ENCODE measurements at places on chromosomes 13 and 19.

DNA sequence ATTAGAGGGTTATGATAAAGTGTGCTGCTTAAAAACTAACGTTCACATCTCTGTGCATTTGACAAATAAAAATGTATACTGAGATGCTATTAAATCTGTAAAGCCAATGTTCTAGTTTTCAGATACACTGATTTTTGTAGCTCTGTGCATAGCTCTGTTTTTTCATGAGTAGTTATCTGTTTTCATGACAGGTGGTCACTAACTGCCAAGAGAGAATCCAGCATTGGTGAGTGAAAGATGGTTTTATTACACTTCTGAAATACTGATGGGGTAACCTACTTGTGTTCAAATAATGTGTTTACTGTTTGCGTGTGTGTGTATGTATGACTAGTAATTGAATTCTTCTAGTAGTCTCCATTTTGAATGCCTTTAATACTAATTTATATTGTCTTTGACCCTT, 29.0 kb downstream of the URI1 start:
- no peak for DNase-seq

- no peak for DNase-seq
Observed at GRCh38 chr19:16078759-16079707, 2.7 kb downstream of the TPM4 start.

GRCh38 chr13:33997574-33997973, 179.6 kb downstream of the RFC3 start:
- no peak for DNase-seq

GRCh38 chr13:106628936-106629659, 61.2 kb upstream of the ARGLU1 start:
- DNase-seq: no peak

GRCh38 chr19:43872547-43873336, 45.6 kb downstream of the ZNF283 start:
- no peak for DNase-seq

DNA sequence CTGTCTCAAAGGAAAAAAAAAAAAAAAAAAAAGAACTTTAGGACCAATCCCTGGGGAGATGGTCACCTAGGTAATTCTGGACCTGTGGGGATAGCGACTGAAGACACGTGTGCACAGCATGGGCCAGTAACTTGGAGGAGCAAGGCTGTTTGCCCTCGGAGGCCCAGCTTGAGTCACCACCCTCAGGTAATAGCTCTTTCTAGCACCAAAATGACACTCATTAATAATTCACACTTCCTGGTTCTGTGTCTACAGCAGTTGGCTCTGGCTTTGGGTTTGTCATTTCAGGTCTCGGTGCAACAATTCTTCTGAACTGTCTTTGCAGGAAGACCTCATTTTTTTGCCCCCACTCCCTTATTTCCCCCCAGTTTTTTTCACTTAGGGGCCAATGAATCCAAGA, 3.9 kb upstream of the ATP11A start:
- no peak for DNase-seq

GRCh38 chr13:106489849-106490568, 45.5 kb downstream of the EFNB2 start:
- DNase-seq: no peak

- DNase-seq: no peak
Observed at GRCh38 chr13:100464006-100464405, 124.6 kb downstream of the GGACT start.

GRCh38 chr13:111326981-111327642, 6.7 kb downstream of the TEX29 start:
- DNase-seq: no peak

DNA sequence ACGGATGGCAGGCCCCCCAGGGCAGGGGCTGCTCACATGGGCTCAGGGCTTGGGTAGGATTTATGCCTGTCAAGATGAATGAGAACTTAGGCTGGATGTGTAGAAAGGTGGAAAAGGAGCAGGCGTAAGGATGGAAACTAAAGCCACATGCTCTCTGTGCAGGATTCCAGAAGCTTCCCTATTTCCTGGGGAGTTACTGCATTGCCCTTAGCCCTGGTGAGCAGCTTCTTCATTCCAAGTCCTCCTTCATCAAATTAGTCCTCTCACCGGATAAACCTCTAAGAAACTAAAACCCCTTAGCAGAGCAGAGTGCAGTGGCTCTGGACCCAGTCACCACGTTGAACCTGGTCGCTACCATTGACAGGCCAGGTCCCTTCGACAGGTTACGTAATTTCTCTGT, 7.4 kb downstream of the ATP12A start:
- DNase-seq: no peak

DNA sequence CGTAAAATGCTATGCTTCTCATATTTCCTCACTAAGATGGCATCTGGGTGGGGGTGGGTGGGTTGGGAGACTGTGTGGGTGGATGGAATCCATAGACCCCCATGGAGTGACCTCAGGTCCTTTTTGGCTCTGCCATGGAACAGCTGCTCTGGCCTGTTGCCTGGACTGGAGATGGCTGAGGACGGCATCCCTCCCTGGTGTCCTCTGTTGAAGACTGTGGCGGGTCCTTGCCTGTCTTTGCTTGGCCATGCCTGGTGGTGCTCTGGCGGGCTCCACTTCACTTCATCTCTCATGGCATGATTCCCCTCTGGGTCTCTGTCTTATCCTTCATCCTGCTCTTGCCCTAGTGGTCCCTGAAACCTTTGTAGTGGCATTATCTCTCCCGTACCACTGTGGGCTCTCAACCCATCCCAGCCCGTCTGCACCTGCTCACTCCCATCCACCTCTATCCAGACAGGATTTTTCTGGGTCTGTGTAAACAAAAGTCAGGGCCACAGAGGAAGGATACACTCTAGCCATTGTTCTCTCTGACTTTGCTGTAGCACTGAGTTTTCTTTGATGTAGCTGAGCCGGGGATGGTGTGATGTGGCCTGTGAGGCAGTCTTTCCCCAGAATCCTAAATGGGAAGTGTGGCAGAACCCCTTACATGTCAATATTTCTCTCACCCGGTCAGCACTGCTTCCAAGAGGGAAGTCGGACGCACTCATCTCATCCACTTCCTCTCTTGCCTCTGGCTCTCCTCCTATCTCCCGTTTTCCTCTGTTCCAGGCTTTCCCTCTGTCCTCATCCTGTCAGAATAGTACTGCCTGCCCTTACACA, 36.1 kb downstream of the WDFY2 start:
- DNase-seq: no peak

GRCh38 chr13:84917252-84917878, 881.9 kb downstream of the SLITRK6 start:
- DNase-seq: no peak

DNA sequence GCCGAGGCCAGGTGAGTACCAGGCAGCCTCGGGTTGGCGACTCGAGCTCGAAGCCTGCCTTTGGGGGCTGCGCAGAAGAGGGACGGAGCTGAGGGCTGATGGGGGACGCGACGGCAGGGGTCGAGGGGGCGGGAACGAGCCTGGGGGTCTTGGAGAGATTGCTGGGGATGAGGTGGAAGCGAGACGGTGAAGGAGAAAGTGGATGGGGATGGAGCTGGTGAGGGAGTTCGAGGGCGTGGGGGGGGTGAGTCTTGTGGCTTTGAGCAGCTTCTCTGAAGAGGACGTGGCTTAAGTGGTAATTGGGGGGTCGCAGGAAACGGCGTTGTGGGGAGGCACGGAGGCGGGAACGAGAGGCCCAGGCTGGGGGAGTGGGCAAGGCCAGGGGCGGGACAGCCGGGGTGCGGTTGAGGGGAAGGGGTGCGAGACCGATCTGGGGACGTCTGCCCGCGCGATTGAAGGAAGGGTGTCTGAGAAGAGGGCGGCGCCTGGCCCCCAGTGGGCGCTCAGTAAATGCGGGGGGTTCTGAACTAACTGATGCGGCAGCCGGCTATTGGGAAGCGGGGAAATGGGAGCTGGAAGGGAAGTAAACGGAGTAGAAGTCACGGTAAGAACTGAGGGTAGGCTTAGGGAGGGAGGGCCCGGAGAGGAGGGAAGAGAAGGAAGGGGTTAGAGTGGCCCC, 426 bp downstream of the MYO9B start:
- DNase-seq: no peak

- no peak for DNase-seq
Observed at GRCh38 chr13:49620170-49620621, 8.1 kb upstream of the ARL11 start.

DNA sequence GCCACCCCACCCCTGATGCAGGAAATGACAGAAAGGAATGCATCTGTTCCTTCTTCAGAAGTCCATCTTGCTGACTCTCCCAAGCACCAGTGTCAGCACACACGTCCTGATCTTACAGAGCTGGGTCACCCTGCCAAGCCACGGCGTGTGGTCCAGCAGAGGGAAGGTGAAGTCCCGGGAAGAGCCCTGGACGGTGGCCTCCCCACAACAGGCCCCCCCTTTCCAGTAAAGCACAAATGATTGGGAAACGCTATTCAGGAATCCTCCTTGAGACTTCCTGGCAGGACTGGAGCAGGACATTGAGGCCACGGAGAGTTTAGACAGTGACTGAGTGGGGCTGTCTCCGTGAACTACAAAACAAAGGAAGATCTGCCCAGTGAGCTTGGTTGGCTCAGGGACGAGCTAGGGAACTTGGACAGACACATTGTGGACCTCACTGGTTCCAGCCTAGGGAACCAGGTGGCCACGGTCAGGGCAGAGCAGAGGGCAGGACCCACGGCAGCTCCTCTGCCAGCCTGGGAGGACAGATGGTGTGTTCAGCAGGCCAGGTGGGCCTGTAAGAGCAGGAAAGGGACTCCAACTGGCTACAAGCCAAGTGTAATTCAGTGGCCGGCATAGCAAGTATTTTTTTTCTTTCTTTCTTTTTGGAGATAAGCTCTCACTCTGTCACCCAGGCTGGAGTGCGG, 41.7 kb downstream of the ELL start:
- DNase-seq: no peak

DNA sequence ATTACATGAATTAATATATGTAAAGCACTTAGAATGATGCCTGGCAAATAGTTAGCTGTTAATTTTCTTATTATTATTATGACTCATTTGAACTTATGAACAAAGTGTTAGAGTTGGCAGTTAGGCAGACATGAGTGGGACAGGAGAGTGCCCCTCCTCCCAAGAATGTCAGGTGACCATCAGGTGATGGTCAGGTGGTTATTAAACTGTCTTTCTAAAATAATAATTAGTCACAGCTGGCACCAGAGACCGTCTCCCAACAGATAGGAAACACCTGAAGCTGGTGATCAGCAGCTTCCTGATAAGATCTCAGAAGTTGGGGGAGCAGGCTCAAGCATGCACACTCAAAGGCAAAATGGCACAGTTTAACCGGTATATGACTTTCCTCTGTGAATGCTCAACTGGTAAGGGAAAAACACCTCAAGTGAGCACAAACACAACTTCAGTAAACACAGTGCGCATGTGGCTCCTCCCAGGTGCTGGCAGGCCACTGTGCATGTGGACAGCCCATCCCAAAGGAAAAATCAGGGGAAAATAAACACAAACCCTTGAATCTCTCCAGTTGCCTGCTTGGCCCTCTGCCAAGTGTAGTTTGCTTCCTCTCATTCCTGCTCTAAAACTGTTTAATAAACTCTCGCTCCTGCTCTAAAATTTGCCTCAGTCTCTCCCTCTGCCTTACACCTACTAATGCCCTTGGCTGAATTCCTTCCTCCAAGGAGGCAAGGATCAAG, 54.0 kb downstream of the FLT1 start:
- DNase-seq: no peak

GRCh38 chr13:20160306-20161274, at the start of gene GJA3:
GJA3 (minus strand) TSS chr13:20161052; CDS start chr13:20143288, 17,764 bp downstream.
- no peak for DNase-seq

DNA sequence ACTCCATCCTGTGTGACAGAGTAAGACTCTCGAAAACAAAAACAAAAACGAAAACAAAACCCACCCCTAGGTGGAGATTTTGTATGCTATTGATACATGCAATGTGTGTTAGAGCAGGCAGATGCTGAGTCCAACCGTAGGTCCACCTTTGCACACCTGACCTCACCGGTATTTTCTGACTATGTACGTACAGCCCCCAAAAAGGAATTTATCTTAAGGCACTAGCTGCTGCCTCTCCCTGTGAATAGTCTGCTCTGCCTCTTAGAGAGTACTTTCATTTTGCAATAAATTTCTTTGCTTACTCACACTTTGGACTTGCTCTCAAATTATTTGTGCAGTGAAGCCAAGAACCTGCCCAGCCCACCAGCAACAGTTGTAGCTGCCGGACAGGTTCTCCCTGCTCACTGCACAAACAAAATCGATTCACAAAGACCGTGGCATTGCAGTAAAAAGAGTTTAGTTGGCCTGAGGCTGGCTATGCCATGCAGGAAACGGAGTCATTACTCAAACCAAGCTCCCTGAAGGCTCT, 8.2 kb upstream of the ZNF77 start:
- DNase-seq: no peak

- no peak for DNase-seq
Observed at GRCh38 chr19:51311351-51312257, at the start of gene IGLON5. IGLON5 (plus strand) TSS chr19:51311644; CDS start chr19:51311848, 204 bp downstream.

- DNase-seq: no peak
Observed at GRCh38 chr13:70784207-70784989, 676.1 kb upstream of the KLHL1 start.

- DNase-seq: no peak
Observed at GRCh38 chr13:109874484-109875454, 88.4 kb upstream of the IRS2 start.

DNA sequence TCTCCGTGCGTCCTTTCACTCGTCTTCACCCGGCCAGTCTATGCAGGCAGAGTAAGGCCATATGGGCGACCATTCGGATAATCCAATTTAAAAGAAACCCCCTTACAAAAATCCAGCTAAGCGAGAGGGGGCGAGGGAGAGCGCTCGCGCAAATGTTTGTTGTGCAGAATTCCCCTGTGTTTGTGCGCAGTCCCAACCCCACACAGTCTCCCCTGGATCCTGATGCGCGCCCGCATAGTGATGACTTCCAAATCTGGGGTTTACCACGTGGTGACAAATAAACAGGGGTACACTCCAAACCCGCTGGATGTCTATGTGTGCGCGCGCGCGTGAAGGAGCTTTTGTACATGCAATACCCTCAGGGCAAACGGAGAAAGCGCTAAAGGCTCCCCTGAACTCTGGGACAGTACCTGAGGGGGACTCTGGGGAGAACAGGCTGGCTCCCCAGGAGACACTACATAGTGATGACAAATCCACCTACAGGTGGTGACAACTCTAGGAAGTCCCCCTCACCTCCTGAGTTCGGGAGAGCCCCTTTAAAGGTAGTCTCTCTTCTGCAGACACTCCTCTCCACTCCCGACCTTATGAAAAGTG, 8.5 kb downstream of the SOX21 start:
- DNase-seq: no peak

GRCh38 chr19:32098968-32099367, 246.4 kb upstream of the ZNF507 start:
- DNase-seq: no peak

- no peak for DNase-seq
Observed at GRCh38 chr19:49613374-49613773, 22.4 kb downstream of the PRR12 start.

DNA sequence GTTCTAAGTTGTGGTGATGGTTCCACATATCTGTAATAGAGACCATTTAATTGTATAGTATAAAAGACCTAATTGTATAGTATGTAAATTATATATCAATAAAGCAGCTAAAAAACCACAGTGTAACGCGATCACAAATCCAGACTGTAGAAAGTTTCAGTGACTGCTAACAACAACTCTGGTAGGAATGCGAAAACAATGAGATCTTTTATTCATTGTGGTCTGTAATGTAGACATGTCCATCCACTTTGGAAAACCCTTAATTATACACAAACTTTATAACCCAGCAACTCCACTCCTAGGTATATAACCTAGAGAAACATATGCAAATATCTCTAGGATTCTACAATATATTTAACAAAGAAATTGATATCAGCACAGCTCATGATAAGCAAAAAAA, 549.5 kb downstream of the SLITRK1 start:
- no peak for DNase-seq

- no peak for DNase-seq
Observed at GRCh38 chr19:28887920-28888618, 324.9 kb downstream of the UQCRFS1 start.
